Stimulated activated CD8-positive, alpha-beta memory T cell treated with anti-CD3 and anti-CD28 coated beads, Interleukin-4, amount 100 ng/mL, for 1 hour (primary cell): ENCODE measurements at places on chromosomes 7 and 10.

- no peak for DNase-seq
These were observed 155.7 kb upstream of the HGF start for GRCh38 chr7:81925530-81925929.

DNA sequence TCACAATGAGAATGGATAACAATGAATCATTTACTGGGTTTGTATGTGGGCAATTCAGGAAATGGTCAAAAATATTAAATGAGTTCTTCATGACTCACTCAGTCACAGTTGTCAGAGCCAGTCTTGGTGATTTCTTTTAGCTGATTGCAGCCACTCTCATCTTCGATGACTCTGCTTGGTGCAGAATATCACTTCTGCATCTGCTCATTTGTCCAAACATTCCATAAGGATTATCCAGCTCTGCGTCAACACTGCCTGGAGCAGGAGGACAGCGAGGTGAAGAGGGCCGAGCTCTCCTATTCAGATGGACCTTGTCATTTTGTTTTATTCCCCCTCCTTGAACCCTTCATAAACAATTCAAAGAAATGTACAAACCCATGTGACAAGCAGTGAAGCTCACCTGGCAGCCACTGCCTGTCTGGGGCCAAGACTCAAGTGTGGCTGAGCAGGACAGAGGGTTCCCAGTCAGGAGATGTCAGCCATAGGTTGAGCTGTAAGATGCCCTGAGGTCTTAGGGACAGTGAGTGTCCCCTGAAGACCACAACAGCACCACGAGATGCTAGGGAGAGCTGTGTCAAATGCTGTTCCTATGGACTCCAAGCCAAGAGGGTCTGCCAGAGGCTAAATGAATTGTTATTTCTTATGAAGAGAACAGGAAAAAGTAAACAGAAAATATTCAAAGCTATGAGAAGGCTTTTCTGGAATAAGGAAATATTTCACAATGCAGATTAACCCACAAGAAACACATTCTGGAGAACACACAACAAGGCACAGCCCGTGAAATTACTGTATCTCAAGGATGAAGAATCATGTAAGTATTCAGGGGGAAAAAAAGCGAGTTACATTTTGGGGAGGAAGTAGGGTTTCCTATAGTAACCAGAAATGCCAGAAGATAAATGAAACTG lies 33.1 kb upstream of the EGFR start:
- DNase-seq, result no peak

GRCh38 chr7:96996111-96996957 lies 9.0 kb upstream of the DLX6 start:
- no peak for DNase-seq

- DNase-seq, result no peak
These were observed 80.0 kb upstream of the COL1A2 start for GRCh38 chr7:94314413-94315410.

GRCh38 chr7:23403970-23404369 lies 66.3 kb downstream of the IGF2BP3 start:
- no peak for DNase-seq

DNA sequence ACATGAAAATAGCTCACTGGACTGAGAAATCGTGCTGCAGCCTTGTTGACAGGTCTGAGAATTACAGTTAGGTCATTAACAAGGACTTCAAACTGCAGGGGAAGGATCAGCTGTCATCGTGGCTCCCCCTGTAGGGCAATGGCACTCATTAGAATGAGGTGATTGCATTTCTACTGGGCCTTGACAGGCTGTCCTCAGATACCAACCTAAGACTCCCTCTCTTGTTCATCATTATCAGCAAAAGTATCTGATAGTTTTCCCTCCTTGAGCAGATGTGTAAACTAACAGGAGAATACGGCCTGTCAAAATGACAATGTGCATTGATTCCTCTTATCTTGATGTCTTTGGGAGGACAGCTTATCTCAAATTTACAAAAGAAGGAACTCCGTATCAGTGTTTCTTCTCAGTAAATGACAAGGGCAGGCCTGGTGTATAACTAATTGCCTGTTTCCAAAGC lies 648.5 kb upstream of the LRRN3 start:
- DNase-seq, result no peak

DNA sequence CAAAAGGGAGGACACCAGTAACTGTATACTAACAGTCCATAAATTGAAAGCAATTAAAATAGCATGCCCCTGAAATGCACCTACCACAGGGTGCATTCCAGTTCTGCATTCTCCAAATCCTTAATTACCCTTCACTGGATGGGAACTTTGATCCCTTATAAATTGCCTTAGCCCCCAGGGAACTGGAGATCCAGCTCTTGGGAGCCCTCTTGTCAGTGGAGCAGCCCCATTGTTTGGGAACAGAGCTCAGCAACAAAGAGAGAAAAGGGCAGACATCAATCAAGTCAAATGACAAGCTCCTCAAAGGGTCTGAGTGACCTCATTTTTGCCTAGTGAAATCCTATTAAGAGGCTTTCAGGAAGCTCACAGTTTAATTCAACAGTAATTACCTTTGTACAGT lies 472.6 kb downstream of the XPNPEP1 start:
- DNase-seq, result no peak

DNA sequence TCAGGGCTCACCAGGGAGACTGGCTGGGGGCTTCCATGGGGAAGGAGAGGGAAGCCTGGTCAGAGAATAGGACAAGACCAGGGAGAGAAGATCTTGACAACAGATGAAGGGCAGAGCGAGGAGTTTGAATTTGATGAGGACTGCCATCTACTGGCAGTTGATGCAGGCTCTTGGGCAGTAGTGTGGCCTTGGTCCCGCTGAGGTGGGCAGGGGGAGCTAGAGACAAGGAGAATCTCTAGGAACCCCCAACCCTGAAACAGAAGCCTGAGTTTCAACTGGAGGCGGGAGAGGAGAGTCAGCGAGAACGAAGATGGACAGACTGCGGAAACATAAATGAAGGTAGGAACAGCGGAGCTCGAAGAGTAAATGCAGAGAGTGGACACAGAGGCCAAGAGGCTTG lies 81.0 kb downstream of the PPP1R3C start:
- DNase-seq, result no peak

GRCh38 chr7:66281678-66282590 lies 76.8 kb downstream of the TPST1 start:
- no peak for DNase-seq

- no peak for DNase-seq
These were observed 39.5 kb downstream of the CNPY1 start for GRCh38 chr7:155506854-155507337.

DNA sequence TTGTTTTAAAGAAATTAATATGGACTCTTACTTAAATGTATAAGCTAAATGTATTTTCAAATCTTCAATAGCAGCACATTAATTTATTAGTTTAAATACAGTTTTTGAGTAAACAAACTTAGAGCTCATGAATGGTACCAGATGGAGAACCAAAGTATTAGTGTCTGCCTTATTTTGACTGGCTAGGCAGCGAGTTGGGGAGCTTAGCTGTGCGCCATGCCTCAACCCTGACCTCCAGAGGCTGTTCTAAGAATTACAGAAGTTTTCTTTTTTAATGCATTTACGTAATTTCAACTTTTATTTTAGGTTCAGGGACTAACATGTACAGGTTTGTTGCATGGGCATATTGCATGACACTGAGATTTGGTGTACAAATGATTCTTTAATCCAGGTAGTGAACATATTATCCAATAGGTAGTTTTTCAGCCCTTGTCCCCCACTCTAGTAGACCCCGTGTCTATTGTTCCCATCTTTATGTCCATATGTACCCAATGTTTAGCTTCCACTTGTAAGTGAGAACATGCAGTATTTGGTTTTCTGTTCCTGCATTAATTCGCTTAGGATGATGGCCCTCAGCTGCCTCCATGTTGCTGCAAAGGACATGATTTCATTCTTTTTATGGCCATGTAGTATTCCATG lies 166.8 kb downstream of the IQUB start:
- DNase-seq, result no peak

DNA sequence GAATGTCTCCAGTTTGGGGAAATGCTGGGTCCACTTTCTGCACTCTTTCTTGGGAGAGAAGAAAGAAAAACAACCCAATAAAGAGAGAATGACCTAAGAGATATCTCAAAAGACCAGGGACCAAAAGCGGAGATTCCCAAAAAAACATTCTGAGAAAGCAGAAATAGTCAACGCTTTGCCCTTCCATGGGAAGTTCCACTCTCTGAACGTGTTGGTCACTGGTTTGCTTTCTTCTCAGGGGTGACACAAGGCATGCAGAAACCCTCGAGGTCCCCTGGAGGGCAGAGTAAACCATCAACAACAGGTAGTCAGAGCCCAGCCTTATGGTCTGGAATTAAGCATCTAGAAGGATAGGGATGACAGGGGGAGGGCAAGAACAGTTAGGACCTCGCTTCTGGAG lies 26.2 kb upstream of the AOAH start:
- DNase-seq, result no peak

DNA sequence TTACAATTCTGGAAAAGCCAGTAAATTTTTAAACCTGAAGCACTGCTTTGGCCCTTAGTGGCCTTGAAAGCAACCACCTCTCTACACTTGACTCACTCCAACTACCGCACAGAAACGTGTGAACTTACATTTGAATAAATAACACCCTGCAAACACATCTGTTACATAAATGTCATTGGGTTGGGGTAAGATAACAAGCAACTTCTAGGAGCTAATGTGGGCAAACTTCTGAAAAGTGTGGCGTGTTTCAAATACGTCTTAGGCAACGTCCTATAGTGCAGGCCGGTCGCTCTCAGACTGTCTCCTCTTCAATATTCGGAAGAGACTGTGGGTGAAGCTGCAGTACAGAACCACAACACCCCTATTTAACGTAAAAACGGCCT lies 474 bp downstream of the ORC5 start:
- DNase-seq, result no peak

DNA sequence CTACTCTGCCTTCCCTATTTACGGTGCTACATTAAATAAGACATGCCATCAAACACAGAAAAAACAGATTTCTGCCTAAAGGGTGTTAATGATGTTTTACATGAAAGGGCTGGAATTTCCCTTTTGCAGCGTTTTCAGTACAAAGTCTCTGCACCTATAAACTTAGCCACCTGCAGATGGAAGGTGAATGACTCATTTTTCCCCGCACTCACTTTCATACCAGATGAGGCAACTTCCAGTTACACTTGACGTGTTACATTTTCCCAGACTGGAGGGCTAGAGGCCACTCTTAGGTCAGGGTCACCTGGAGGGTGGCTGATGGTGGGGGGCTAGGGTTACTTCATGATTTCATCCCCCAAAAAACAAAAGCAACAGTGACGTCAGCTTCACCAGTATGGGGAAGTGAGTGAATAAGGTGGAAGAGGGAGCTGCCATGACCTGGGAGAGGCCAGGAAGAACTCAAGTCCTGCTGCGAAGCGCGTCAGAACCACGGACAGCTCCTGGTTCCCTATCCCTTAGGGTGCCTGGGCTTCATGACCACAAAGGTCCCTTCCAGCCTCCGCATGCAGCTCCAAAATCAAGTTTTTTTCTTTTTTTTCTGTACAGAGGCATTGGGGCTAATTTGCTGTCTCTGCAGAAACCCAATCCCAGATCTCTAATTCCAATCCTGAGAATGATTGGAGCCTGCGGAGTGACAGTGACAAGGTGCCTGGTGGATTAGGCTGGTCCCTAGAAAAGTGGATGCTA lies 94.0 kb downstream of the ADARB2 start:
- no peak for DNase-seq

DNA sequence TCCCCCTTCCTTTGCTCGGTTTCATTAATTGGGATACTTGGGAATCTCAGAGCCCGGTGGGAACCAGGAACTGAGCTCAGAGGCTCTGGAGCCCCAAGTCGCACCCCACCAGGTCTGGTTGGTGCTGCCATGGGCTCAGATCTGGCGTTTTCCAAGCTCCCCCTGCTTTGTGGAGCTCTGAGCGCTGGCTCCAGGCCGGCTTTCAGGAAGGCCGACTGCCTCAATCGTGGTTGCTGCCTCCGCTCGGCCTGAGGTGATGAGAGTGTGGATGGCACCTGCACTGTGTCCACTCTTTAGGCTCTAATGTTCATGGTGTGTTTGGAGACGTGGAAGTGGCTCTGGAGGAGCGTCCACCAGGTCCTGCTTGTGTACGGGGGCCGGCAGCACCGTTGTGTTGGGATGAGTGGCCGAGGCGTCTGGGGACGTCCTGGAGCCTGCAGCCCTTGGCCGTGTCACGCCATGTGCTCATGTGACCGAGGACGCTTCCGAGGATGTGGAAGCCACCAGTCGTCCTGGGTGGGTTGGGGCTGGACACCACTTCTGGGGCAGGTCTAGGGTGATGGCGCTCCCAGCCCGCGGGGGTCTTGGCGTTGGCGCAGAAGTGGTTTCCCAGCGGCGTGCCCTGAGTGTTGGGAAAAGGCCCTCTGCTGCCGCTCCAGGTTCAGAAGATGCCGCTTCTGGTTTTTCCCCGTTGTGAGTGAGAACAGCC lies 8.2 kb downstream of the INPP5A start:
- no peak for DNase-seq

- DNase-seq, result peak; percentile 25
These were observed 65.1 kb upstream of the MPP7 start for GRCh38 chr10:28367929-28368484.

DNA sequence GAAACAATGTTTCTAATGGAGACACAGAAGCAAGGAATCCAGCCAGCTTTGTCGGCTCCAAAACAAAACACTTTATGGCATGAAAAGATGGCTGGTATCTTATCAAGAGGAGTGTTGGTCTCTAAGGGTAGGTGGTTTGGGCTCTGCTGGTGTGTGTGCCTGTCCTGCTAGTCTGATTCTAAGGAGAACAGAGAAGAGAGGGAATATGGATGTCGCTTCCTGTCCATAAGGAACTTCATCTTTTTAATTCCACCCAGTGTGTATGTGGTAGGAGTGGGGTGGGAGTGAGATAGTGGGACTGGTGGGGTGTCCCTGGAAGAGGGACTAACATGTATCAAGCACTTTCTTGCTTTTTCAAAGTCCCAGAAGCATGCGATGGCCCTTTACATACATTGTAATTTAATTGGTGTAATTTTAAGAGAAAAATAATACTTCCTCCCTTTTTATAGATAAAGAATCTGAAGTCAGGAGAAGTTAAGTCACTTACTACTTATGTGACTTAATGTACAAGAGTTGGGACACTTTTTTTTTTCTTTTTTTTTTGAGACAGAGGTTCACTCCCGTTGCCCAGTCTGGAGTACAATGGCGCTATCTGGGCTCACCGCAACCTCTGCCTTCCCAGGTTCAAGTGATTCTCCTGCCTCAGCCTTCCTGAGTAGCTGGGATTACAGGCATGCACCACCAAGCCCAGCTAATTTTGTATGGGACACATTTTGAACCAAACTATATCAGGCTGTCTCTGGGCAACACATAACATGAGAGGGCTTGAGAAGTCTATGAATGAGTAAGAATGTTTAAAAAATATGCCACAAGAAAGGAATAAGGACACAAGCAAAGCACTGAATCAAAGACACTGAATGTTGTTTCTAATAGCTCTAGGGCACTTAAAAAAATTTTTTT lies 18.8 kb downstream of the NT5C3A start:
- DNase-seq, result no peak

DNA sequence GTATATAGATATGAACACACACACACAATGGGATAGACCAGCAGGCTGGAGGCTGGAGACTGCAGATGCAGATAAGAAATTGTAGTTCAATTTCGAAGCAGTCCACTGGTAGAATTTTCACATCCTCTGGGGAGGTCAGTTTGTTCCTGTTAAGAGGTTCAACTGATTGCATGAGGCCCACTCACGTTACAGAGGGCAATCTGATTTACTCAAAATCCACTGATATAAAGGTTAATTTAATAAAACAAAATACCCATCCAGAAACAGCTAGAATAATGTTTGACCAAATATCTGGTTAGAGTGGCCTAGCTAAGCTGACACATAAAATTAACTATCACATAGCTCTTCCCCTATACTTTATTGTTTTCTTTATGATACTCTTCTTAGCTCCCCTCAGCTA lies 162.9 kb upstream of the SMIM30 start:
- no peak for DNase-seq

GRCh38 chr7:55250313-55250712 lies 114.8 kb upstream of the LANCL2 start:
- no peak for DNase-seq
